ENCODE measurements at places on chromosomes 6 and 20.

GRCh38 chr6:113733381-113733780 lies 123.8 kb upstream of the MARCKS start:
- H3K4me1 ChIP-seq = no peaks in the 10 kb centered on the region
- H3K4me3 ChIP-seq = no peak overlapping the region
- no peak for DNase-seq
- H3K27me3 ChIP-seq = no peaks in the 10 kb centered on the region
- H3K36me3 ChIP-seq = no peaks in the 10 kb centered on the region

DNA sequence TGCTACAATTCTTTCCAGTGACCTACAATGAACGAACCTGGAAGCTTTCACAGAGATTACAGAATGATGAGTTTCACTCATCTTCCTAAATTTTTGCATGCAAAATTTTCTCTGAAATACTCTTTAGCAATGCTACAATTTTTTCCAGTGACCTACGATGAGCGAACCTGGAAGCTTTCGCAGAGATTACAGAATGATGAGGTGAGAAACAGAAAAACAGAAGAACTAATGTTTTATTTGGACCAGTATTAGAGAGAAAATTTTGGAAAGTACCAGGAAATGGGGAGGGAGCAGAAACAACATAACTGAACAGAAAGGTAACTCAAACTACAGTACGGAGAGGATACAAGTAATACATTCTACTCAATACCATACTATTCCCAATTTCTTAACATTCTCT lies 75.0 kb downstream of the IBTK start:
- H3K4me1 ChIP-seq = no peaks in the 10 kb centered on the region
- H3K4me3 ChIP-seq = no peak overlapping the region
- DNase-seq = no peak

- no peaks in the 10 kb centered on the region for H3K36me3 ChIP-seq
- DNase-seq = no peak
- H3K27ac ChIP-seq = no peak overlapping the region
- H3K4me1 ChIP-seq = no peaks in the 10 kb centered on the region
- no peak overlapping the region for H3K4me3 ChIP-seq
Observed at GRCh38 chr6:105536961-105537360, 134.1 kb upstream of the PREP start.

DNA sequence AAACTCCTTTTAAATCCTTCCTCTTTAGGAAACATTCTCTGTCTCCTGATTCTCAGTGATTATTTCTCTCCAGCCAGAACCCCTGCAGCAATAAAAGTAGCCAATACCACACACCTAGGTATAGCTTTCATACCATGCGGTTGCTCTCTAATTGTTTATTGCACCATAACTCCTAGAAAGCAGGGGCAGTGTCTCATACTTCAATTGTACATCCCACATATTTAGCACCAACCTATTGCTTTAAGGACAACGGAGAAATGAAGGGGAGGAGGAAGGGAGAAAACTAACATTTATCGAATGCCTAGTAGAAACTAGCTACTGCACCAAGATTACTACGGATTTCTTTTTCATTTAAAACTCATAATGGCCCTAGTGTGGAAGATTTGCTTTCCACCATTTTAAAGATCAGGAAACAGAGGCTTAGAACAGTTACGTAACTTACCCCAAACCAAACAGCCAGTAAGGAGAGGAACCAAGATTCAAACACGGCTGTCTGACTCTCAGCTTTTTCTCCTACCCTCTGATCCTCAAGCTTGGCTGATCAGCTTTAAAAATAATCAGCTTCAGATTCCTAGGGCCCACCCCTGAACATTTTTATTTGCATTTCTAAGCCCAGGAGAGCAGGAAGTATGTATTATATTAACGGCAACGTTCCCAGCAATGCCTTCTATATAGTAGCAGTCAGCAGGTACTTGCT lies 43.4 kb upstream of the ATXN1 start:
- H3K4me1 ChIP-seq = no peaks in the 10 kb centered on the region
- DNase-seq = no peak
- no peak overlapping the region for H3K4me3 ChIP-seq
- H3K27me3 ChIP-seq = no peaks in the 10 kb centered on the region
- no peak overlapping the region for H3K27ac ChIP-seq
- H3K36me3 ChIP-seq = no peaks in the 10 kb centered on the region

GRCh38 chr6:40848038-40848437 lies 191.0 kb downstream of the UNC5CL start:
- no peaks in the 10 kb centered on the region for H3K4me1 ChIP-seq
- H3K27me3 ChIP-seq = peaks cover 2% of the 10 kb centered on the region
- no peak for DNase-seq
- H3K27ac ChIP-seq = no peak overlapping the region

DNA sequence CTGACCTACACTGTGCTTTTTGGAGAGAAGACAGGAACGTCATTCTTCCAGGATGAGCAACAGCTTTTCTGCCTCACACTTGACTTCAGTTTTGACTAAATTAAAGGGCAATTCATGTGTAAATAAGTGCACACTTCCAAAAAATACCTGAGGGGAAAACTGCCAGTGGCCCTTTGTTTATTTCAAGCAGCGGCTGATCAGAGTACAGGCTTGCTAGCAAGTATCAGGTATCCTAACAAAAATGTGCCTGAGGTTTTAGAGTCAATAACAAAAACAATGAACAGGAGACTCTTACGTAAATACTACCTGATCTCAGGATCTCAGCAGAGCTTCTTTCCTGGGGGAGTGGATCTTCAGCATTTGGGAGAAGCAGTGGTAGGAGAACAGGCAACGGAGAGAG lies 12.4 kb downstream of the LY86 start:
- H3K4me1 ChIP-seq = peaks cover 12% of the 10 kb centered on the region
- no peaks in the 10 kb centered on the region for H3K36me3 ChIP-seq
- no peaks in the 10 kb centered on the region for H3K27me3 ChIP-seq
- H3K27ac ChIP-seq = no peak overlapping the region
- no peak overlapping the region for H3K4me3 ChIP-seq

DNA sequence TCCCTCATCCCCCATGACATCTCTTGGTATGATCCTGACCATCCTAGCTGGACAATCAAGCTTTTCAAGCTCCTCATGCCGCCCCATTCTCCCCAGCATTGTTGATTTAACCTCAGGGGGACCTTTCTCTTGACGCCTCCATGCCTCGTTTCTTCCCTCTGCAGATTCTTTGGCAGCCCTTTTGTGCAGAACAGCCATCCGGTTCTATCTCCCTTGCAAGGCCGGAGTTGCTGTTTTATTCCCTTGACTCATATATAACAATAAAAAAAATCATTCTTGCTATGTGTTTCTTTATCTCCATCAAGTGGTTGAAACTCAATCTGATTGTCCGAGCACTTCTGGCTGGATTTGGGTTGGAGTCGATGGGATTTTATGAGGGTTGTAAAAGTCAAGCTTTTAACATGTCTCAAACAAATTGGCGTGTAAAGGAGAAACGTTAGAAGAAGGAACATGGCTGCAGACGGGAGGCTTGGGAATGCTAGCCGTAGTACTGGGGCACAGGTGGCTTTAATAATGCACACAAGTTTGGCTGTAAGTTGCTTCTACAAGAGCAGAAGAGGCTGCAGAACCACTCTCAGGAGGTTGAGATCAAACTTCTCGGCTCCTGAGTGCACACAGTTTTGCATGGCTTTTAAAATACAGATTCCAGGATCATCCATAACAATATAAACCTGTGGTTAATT lies 3.9 kb upstream of the SULF2 start:
- DNase-seq = no peak
- no peaks in the 10 kb centered on the region for H3K36me3 ChIP-seq
- peaks cover 50% of the 10 kb centered on the region for H3K27me3 ChIP-seq
- peaks cover 15% of the 10 kb centered on the region for H3K4me1 ChIP-seq
- H3K27ac ChIP-seq = no peak overlapping the region
- H3K4me3 ChIP-seq = no peak overlapping the region

DNA sequence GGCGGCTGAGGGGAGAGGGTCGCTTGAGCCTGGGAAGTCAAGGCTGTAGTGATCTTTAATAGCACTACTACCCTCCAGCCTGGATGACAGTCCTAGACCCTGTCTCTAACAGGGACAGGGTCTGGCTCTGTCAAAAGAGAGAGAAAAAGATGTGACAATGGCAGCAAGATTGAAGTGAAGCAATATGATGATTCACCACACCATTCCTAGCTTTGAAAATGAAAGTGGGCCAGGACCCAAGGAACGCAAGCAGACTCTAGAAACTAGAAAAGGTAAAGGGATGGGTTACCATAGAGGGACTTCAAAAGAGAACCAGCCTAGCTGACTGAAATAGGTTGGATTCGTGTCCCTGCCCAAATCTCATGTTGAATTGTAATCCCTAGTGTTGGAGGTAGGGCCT lies 426.9 kb downstream of the HTR1B start:
- H3K4me3 ChIP-seq = no peak overlapping the region
- no peaks in the 10 kb centered on the region for H3K27me3 ChIP-seq
- H3K36me3 ChIP-seq = no peaks in the 10 kb centered on the region
- no peak for DNase-seq
- H3K4me1 ChIP-seq = no peaks in the 10 kb centered on the region

DNA sequence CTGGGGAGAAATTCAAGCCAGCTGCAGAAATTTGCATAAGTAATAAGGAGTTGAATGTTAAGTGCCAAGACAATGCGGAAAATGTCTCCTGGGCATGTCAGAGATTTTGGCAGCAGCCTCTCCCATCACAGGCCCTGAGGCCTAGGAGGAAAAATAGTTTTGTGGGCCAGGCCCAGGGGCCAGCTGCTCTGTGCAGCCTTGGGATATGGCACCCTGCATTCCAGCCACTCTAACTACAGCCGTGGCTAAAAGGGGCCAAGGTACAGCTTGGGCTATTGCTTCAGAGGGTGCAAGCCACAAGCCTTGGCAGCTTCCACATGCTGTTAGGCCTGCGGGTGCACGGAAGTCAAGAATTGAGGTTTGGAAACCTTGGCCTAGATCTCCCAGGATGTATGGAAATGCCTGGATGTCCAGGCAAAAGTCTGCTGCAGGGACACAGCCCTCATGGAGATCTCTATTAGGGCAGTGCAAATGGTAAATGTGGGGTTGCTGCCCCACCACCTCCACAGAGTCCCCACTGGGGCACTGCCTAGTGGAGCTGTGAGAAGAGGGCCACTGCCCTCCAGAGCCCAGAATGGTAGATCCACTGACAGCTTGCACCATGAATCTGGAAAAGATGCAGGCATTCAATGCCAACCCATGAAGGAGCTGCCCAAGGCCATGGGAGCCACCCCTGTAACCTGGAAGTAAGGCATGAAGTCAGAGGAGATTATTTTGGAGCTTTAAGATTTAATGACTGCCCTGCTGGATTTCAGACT lies 126.5 kb downstream of the DTNBP1 start:
- peaks cover 17% of the 10 kb centered on the region for H3K36me3 ChIP-seq
- H3K4me3 ChIP-seq = no peak overlapping the region
- H3K27me3 ChIP-seq = no peaks in the 10 kb centered on the region
- H3K4me1 ChIP-seq = peaks cover 4% of the 10 kb centered on the region
- no peak overlapping the region for H3K27ac ChIP-seq

- no peaks in the 10 kb centered on the region for H3K27me3 ChIP-seq
- no peak for DNase-seq
- no peak overlapping the region for H3K27ac ChIP-seq
- no peak overlapping the region for H3K4me3 ChIP-seq
- peaks cover 4% of the 10 kb centered on the region for H3K4me1 ChIP-seq
- no peaks in the 10 kb centered on the region for H3K36me3 ChIP-seq
Observed at GRCh38 chr6:43812850-43813578, 43.0 kb downstream of the VEGFA start.
